ENCODE measurements at places on chromosomes 12 and 14.

DNA sequence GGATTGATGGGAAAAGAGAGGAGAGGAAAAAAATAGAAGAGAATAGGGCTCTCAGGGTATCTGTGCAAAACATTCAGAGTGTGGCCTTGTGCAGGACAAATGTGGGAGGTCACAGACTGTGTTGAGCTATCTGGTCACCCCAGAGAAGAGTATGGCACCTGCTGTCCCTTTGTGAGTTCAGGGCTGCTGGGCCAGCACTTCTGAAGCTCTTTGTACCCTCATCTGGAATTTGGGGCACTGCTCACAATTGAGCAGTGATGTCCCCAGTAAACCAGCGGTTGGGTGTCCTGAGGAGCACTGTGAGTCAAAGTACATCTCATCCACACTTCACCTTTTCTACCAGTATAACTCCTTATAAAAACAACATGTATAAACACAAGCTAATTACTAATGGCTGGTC is 2.6 kb upstream of the KRT81 start:
- DNase-seq = no peak

DNA sequence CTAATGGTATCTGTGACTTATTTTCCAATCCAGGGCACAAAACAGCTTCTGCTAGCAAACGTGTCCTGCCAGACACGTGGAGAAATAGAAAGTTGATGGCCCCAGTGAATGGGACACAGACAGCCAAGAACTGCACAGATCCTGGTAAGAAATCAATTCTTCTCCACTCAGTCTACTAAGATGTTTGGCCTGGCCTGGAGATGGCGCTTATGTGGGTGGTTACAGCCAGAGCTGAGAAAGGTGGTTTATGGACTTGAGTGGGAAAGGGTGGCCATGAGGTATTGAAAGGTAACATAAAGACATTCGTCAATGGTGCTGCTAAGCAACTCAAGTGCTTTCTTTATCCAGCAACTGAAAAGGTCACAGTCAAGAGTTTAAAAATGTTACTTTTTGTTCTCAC is 2.9 kb downstream of the SLC24A4 start:
- DNase-seq = no peak

DNA sequence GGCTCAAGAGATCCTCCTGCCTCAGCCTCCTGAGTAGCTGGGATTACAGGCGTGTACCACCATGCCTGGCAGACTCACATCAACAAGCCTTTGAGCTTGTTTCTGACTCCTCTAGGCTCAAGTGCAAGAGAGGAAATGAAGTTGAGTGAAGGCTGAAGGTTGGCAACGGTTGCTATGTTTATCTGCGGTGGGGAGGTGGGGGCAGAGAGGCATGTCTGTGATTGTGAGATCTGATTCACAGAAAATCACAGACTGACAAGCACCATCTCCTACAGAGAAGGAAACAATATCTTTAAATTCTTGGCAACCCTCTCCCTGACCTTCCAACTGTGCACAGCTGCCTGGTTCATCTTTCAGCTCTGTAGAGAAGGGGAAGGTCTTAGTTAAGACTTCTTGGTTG is 22.1 kb upstream of the NINJ2 start:
- peak; percentile 81 for DNase-seq

DNA sequence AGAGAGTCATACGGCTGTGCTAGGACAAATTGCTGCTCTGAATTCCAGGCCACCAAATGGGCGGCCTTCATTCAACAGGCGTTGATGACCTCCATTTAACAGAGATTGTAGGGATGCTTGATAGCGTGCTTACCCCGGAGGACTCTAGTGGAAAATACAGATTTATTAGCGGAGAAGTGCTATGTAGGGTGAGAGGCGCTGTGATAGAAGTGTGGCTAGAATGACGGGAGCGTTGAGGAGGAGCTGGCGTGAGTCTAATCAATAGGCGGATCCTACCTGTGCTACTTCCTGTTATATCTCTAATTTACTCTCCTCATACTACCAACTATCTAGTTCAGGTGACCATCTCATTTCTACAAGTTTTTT is 668 bp downstream of the MRPS35 start:
- DNase-seq = no peak

DNA sequence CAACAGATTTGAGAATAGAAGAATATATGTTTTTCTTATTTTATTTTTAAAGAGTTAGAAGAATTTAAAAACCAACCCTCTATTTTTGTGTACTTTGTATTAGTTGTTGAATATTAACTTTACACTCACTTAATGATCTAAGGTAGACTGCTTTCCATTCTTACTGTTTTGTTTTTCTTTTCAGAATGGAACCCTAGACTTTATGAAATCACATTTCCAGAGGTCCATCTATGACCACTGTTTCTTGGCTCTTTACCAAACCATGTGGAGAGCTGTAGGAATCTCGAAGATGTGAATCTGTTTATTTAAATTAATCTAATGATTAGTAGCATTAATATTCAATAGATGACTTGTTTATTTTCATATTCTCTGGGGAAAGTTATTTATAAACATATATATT is 7.2 kb upstream of the PIK3C2G start:
- DNase-seq = no peak

- no peak for DNase-seq
Measured at GRCh38 chr12:2503036-2503435, 291.7 kb upstream of the FKBP4 start.

DNA sequence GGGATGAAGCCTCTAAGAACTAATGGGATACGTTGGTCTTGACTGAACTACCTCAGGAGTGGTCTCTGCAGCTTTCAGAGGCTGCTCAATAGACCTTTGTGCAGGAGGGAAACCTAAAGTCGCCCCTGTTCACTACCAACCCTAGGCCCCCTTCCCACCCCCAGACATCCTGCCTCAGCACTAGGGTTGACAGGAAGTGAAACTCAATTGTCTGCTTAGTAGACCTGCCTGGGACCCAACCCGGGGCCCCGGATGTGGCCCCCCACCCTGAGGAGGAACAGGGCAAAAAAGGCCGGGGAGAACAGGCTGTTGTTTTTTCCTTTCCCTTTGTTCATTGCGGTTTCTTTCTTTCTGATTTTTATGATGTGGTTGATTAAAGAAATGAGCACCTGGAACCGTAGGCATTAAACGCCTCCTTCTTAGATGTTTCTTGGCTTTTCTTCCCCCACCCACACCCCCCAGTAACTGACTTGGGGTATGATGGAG is 1.6 kb upstream of the DGKA start:
- peak; percentile 81 for DNase-seq

- no peak for DNase-seq
Measured at GRCh38 chr14:90460136-90460535, 63.3 kb downstream of the CALM1 start.

Measured in stimulated activated CD8-positive, alpha-beta memory T cell treated with anti-CD3 and anti-CD28 coated beads, Interleukin-7, amount 100 ng/mL, for 4 hours (primary cell).